Placental epithelial cell (primary cell): ENCODE measurements at places on chromosomes 4 and X. TPM values are rescaled to one million over a fixed set of nuclear protein-coding genes. Genes with fewer than 3 reads are reported as not detected.

TLL1 gene
- under 0.01 TPM in 1 of 2 replicates, not detected in the other for total RNA-seq

CLDN34 gene
- not detected in 2 replicates for total RNA-seq

TREX2 gene
- total RNA-seq, result 1.6 TPM in 2 replicates

TCEAL6 gene
- total RNA-seq, result not detected in 2 replicates

CCDC149 gene
- total RNA-seq, result 2.4 and 2.5 TPM in 2 replicates

SLC16A2 gene
- total RNA-seq, result 5.5 and 6.1 TPM in 2 replicates

FABP2 gene
- total RNA-seq, result not detected in 2 replicates

MAGEE2 gene
- not detected in 2 replicates for total RNA-seq

DMRTC1B gene
- under 0.01 TPM in 1 of 2 replicates, not detected in the other for total RNA-seq

ADH7 gene
- total RNA-seq, result not detected in 2 replicates

SSX4 gene
- total RNA-seq, result not detected in 2 replicates

CSAG3 gene
- not detected in 2 replicates for total RNA-seq

NDUFB11 gene
- 61.3 and 89.1 TPM in 2 replicates for total RNA-seq

TMSB15B gene
- total RNA-seq, result 7.9 and 9.3 TPM in 2 replicates

TMPRSS11F gene
- 0.76 and 1.2 TPM in 2 replicates for total RNA-seq

CLTRN gene
- 0.43 and 0.79 TPM in 2 replicates for total RNA-seq

FATE1 gene
- not detected in 2 replicates for total RNA-seq

LRAT gene
- total RNA-seq, result 0.39 TPM in 1 of 2 replicates, not detected in the other

CXorf65 gene
- not detected in 2 replicates for total RNA-seq

CT83 gene
- total RNA-seq, result not detected in 2 replicates

DTHD1 gene
- not detected in 2 replicates for total RNA-seq

BGN gene
- total RNA-seq, result 0.11 and 0.39 TPM in 2 replicates

BEND2 gene
- total RNA-seq, result not detected in 2 replicates

PF4V1 gene
- total RNA-seq, result not detected in 2 replicates

FMR1NB gene
- total RNA-seq, result not detected in 2 replicates

RBM47 gene
- total RNA-seq, result 2.4 and 5.1 TPM in 2 replicates

FGF13 gene
- not detected in 2 replicates for total RNA-seq

F9 gene
- total RNA-seq, result not detected in 2 replicates

ADGRG4 gene
- under 0.01 TPM in 1 of 2 replicates, not detected in the other for total RNA-seq

FREM3 gene
- not detected in 2 replicates for total RNA-seq

NDP gene
- total RNA-seq, result not detected in 2 replicates

NAP1L5 gene
- 1.2 and 1.7 TPM in 2 replicates for total RNA-seq

IL3RA gene
- not detected in 2 replicates for total RNA-seq

ADH1B gene
- total RNA-seq, result not detected in 2 replicates

PGM2 gene
- total RNA-seq, result 45.1 and 53.5 TPM in 2 replicates

SYN1 gene
- total RNA-seq, result not detected in 2 replicates

DRD5 gene
- not detected in 2 replicates for total RNA-seq

TEX13D gene
- not detected in 2 replicates for total RNA-seq

NUDT11 gene
- total RNA-seq, result 2.4 and 3.1 TPM in 2 replicates

CXCL5 gene
- total RNA-seq, result under 0.01 TPM in 1 of 2 replicates, not detected in the other

NXF2B gene
- not detected in 2 replicates for total RNA-seq

CYSLTR1 gene
- total RNA-seq, result not detected in 2 replicates

CTAG1A gene
- not detected in 2 replicates for total RNA-seq

DCHS2 gene
- under 0.01 TPM in 2 replicates for total RNA-seq

HTATSF1 gene
- 45.0 and 49.5 TPM in 2 replicates for total RNA-seq

SSX2 gene
- total RNA-seq, result not detected in 2 replicates

ARSJ gene
- 23.6 and 55.6 TPM in 2 replicates for total RNA-seq

RAB9B gene
- total RNA-seq, result 0.39 and 0.54 TPM in 2 replicates
